ENCODE measurements at places on chromosomes 13 and 19.
A peak's percentile ranks its signal among the peaks of the same experiment; 100 is the strongest.

DNA sequence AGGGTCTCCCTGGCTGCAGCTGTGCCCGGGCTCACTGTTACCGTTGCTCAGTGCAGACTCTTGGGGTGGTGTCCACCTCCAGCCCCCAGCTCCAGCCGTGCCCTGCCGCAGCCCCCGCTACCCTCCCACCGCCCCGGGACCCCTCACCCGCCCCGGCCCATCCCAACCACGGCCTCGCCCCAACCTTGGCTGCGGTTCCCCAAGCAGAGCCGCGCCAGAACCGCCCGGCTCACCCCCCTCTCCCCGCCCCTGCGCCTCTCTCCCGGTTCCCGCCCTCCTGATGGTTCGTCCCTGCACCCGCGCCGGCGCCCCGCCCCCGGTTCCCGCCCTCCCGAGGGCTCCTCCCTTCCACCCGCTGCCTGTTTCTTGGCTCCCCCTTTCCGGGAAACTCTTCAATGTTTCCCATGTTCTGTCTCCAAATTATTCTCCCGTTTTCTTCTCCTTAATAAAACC lies 40.3 kb downstream of the ANKRD10 start:
- DNase-seq, result peak; percentile 72

DNA sequence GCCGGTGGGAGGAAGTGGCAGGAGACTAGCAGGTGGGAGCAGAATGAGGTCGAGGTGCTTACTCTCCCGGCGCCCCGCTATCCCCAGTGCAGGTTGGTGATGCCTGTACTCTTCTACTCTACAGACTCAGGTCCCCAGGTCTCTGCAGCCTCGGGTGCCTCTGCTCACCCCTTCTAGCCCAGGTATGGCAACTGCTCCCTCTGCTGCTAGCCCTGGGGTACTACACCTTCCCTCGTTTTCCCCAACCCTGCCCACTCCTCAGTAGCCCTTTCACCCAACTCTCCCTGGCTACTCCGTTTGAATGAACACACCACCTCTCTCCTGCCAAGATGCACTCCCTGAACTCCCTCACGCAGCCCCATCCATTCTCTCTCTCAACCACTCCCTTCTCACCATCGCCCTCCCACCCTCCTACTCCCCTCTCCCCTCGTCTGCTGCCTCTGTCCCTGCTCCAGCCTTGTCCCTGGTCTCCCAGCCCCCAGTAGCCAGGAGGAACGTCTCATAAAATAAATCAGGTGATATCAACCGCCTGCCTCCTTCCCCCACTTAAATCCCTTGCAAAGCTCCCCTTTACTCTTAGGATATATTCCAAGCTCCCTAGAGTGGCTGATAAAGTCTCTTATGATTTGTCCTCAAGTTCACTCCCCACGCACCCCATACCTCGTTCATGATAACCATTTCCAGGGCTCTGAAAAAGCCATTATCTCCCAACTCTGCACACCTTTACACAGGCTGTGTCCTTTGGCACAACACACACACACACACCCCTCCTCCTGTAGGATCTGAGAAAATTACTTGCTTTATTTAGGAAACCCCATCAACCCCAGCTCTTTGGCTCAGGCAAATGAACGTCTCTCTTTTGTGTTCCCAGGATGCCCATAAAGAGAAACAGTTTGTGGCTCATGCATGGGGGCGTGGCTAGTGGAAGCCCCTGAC lies 8.2 kb upstream of the MEIS3 start:
- peak; percentile 33 for DNase-seq

DNA sequence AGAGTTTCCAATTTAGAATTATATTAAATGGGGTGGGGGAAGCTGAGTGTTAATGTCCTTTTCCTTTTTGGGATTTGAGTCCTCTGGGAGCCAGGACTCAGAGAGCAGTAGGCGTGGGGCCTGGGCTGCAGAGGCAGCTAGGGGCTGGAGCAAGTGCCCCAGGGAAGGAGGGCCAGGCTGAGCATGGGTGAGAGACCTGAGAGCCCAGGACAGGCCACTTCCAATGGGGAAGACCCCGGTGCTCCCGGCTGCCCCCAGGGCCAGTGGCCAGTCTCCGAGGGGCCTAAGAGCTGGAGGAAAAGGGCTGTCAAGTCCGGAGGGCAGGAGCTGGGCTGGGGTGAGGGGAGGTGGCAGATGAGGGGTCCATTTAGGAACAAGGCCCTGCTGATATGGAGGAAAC lies 371.5 kb downstream of the ZNF536 start:
- no peak for DNase-seq

DNA sequence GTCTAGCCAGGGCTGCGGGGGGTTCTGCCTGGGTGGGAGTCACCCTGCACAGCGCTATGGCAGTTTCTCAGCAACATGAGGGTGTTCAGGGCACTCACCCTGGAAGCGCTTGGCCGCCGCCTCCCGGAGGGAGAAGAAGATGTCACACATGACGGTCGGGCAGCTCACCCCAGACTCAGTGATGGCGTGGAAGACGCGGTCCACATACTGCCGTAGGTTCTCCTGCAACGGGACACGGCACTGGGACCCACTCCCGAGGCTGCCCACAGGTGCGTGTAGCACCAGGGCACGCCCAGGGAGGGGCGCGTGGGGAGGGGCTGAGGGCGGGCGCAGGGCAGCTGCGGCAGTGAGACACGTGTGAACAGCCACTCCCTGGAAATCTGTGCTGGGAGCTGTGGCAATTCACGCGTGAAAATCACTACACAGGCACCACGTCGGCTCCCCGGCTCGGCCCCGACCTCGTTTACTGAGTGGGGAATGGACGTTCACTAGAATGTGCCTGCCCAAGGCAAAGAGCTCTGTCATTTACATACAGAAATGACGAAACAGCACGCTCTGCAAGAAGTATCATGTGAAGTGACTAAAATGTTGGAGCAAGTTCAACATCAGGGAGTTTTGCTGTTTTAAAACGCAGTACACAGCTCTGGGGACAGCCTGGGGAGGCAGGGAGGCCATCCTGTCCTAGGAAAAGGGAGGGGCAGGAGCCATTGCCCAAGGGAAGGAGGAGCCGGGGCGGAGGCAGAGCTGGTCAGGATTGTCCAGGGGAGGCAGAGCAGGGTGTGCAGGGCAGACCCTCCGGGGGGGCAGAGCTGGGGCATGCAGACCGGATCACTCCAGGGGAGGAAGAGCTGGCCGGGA lies 41.5 kb upstream of the C13orf46 start:
- DNase-seq, result no peak

- no peak for DNase-seq
These were observed 18.9 kb downstream of the TGFB1 start for GRCh38 chr19:41334793-41335192.
